ENCODE measurements at places on chromosomes 2 and 18.

- DNase-seq, result peak; percentile 39
These were observed 540 bp upstream of the RAB10 start for GRCh38 chr2:26033270-26033817.

DNA sequence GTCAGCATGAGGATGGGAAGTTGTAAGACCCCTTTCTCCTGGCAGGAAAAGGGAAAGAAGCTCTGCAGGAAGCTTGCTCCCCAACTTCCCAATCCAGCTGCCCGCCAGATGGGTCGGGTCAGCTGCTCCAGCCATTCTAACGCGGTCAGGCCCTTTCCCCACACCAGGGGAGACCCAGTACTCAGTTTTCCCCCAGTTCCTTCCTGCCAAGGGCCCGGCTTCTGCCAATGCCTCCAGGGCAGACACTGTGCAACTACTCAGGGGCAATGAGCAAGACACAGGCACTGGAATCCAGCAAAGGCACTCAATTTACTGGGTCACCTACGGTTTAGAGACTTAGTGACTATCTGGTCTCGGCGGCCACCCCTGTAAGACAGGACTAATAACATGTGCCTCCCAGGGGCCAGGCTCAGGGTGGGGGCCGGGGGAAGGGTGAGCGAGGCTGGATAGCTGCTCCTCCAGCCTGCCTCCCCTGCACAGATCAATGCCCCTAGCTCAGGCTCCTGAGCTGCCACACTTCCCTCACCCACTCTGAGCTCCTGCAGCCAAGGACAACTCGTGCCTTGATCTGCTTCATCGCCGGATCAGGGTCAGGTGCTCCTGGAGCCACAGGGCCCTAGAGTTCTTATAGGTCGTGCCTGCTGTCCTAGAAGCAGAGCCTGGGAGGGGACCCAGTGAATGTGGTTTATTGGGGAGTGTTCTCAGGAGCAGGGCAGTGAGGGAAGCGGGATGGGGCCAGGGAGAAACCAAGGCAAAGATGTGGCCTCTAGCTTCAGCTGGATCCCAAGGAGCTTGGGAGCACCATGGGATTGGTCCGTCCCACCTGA is 171.1 kb downstream of the ZFP36L2 start:
- no peak for DNase-seq

DNA sequence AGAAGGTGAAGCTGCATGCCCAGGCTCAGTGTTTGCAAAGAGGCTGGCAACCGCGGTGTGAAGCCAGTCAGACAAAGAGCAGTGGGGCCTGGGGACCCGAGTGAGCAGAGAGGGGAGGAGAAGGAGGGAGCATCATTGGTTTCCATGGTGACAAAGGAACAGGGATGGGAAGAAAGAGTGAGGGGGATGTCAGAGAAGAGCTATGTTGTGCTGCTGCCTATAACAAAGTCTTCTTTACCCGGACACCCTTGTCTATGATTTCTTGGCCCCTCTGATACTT is 14.5 kb downstream of the TMEM247 start:
- no peak for DNase-seq

GRCh38 chr18:78624646-78625279 is 354.9 kb upstream of the SALL3 start:
- no peak for DNase-seq

- no peak for DNase-seq
These were observed 158.0 kb downstream of the LTBP1 start for GRCh38 chr2:33104726-33105125.

DNA sequence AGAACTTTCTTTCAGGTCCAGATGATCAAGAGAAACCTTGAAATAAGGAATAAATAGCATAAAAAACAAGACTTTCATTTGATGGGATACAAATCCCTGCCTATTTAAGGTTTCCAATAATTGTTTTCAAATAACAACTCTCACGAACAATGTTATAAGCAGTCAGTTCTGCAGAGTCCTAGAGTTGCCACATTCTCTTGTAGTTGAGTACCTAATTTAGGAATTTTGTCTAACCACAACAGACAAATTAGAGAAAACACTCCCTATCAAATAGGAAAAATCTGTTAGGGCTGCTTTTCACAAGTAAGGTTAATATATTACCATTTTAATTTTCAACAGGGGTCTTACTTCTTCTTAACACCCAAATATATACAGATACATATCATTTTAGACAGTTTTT is 130.1 kb upstream of the CDH20 start:
- DNase-seq, result no peak

DNA sequence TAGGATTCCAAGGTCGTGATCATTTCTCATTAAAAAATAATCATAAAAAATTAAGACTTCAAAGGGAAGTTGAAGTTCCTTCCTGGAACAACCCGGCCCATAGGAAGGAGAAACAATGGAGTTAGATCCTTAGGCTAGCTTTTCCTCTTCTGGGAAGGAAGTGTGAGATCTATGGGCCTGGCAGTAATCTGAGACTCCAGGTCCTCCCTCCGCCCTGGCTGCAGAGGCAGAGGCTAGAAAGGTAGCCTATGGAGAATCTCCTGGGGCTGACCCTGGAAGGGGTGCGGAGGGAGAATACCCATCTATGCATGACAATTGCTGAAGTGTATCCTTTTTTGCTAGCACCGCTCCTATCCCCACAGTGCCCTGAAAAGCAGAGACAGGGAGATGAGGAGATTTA is 37.9 kb downstream of the TRIB2 start:
- DNase-seq, result no peak

DNA sequence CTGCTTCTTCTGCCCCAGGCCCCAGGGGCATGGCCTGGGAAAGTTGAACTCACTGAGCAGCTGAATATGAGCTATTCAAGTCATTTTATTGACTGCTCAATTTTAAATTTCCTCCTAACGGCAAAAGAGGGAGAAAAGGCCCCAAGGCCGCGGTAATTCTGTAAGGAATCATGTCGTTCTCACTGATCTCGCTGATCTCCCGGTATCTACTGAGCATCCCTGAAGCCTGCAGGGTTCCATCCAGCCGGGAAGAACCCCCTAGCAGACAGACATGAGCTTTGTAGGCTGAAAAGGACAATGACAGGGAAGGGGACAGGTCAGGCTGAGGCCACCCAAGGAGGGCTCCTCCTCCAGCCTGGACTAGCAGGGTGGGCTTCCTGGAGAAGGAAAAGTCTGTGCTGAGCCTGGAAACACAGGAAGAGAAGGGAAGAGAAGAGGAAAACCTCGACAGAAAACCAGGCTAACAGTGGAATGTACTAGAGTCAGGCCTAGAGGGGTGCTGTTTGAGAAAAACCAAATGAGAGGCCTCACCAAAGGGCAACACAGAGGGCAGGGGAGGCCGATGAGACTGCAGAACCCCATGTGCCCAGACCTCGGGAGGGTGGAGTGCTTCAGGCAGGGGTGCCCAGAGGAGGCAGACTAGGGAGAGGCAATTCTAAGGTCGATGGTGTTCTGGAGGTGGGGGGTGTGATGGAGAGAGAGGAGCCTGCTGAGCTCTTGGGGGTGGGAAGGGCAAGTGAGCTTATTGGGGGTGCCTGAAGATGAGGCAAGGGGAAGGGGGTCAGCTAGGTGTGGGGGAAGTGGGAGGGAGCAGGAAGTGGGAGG is 2.9 kb upstream of the NPPC start:
- DNase-seq, result no peak

- no peak for DNase-seq
These were observed 105.9 kb downstream of the PXDN start for GRCh38 chr2:1638281-1638860.

DNA sequence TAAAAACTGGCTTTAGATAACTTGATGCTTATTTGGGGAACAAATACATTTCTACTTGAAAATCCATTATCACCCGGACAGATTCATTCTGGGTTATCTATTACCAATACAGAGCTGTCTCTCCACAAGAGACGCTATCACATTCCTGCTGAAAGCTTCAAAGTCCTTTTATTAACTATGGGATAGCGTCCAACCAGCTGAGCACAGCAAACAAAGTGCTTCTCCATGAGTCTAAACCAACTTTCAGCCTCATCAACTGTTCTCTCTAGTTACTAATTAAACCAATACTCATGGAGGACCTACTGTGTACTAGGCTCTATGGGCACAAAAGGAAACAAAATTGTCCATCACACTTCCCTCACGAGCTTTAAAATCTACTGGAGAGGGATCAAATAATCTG is 132.8 kb downstream of the L3MBTL4 start:
- no peak for DNase-seq

DNA sequence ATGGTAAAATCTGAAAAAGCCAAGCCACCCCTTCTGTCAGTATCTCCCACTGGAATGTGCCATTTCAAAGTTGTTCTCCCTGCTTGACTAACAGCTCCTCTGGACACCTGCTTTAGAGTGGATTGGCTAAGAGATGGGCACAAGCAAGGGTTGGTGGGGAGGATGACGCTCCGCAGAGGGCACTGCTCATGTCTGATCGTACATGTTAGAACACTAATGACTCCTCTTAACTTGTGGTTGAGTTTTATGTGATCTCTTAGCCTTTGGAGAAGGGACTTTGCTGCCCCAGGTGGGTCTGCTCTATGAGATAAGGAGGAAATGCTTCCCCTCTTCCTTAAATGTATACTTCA is 8.2 kb upstream of the KIAA2012 start:
- no peak for DNase-seq

- DNase-seq, result peak; percentile 93
These were observed 5.1 kb upstream of the PAX8 start for GRCh38 chr2:113283704-113284284.

DNA sequence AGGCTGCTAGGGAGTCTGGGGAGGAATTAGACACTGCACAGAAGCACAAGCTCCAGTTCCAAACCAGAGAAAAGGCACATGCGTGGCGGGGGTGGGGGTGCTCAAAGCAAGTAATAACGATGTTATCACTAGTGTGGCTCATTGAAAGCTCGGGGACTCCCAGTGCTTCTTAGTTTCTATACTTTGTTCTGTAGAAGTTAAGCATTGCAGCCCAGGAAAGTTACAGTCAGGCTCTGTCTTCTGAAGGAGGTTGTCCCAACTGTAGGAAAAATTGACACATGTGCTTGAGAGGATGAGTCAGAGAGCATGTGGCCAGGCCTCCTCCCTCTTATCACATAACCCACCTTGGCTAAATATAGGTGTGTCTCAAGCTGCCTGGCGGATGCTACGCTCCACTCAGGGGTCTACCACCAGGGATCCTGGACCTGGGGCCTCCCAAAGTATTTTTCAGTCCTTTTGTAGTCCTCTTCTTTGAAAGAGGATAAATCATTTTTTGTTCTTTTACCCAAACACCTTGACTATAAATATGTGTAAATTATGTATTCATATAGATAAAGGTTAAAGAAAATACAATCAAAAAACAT is 3.8 kb downstream of the GALNT5 start:
- DNase-seq, result no peak

- DNase-seq, result no peak
These were observed 5.5 kb downstream of the ZNF396 start for GRCh38 chr18:35371412-35372195.

DNA sequence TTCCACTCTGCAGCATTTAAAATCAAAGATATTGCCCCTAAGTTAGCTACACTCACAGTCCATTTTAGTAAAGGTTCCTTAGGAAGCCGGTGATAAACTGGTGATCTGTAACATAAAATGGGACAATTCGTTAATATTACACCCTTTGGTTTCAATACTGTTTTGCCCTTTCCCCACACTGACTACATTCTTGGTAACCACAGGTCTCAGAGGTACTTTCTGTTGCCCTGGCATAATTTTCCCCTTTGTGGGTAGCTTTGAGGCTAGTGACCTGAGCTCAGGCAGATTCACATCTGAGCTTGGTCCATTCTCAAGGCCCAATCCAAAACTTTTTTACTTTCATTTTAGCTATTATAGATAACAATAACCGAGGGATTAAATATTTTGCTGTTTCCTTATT is 32.9 kb upstream of the CSRNP3 start:
- no peak for DNase-seq

- DNase-seq, result no peak
These were observed 31.3 kb downstream of the CNGA3 start for GRCh38 chr2:98377544-98377943.

DNA sequence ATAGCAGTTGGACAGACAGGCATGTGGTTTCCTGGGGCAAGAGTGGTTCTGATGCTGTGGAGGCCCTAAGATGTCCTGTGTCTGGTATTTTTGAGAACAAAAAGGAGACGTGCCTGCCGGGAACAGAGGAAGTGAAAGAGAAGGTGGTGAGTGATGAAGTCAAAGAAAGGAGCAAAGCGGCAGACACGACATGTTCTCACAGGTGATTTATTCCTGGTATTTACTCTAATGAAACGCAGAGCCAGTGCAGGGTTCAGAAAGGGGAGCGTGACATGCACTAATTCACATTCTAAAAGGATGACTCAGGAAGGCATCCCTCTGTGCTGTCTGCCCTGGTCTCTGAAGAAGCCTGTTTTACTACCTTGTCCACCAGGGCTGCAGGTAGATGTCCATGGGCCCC is 211.0 kb downstream of the KCNE4 start:
- DNase-seq, result no peak

GRCh38 chr18:62486290-62486964 is 36.4 kb upstream of the ZCCHC2 start:
- DNase-seq, result no peak

GRCh38 chr2:49490710-49491109 is 336.4 kb upstream of the FSHR start:
- no peak for DNase-seq

DNA sequence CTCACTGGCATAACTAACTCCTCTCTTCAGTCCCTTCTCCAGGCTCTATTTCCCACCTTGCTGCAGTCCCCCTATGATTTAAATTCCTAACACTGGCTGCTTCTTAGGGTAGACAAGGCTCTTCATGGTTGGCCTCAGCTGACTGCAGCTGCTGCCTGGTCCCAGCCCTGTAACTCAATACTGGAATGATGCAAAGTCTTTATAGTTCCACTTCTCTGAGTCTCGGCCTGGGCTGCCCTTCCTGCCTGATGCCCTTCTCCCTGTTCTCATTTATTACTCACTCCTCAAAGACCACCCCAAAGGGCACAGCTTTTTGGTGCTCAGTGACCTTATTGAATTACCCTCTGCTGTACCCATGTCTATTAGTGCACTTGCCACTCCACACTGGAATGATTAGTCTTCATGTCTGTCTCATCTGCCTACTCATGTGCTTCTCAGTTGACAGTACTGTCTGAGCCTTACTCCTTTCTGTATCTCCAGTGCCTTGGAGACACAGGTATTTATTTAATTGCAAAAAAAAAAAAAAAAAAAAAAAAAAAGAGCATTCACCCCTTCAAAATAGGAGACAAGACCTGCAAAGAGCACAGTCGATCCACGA is 199.4 kb upstream of the REV1 start:
- DNase-seq, result no peak
